GM12865 (cell line): ENCODE measurements at places on chromosomes 7 and 10.

- DNase-seq, result no peak
Measured at GRCh38 chr7:132232406-132232805, 343.9 kb downstream of the PLXNA4 start.

GRCh38 chr10:127694580-127695193, 42.3 kb upstream of the FOXI2 start:
- DNase-seq, result peak; percentile 67

- DNase-seq, result peak; percentile 86
Measured at GRCh38 chr10:451021-451471, 238.4 kb downstream of the DIP2C start.

DNA sequence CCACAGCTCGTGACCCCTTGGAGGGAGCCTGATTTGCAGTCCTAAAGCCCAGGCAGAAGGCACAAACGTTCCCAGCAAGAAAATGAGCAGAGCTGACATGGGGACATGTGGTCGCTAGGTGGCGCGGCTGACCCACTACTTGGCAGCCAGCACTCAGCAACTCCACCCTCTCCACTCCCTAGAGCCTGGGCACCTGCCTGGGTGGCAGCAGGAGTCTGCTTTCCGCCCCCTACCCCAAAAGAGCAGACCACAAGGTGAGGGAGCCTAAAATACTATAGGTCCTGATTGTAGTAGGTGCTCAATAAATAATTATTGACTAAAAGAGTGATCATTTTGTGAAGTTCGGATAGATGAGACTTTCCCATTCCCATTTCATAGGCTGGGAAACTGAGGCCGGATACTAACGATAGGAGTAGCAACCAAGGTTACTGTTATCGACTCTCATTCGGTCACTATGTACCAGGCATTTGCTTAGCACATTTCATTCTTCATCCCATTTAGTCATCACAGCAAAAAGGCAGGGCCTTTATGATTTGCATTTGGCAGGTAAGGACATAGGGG, 57.4 kb downstream of the NEUROG3 start:
- DNase-seq, result peak; percentile 77

GRCh38 chr10:56973766-56974165, 612.7 kb upstream of the ZWINT start:
- DNase-seq, result no peak

DNA sequence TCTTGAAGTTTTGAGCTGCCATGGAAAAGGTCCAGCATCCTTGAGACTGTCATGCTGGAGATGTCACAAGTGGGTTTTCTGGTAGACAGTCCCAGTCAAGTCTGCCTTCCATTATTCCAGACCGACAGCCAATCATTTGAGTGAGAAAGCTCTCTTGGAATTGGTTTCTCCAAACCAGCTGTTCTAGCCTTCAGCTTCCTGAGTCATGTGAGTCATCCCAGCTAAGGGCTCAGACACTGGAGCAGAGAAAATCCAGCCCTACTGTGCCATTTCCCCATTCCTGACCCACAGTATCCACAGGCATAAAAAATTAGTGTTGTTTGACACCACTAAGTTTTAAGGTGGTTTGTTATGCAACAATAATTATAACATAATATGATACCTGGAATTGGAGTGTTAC, 219.0 kb downstream of the ADRA2A start:
- no peak for DNase-seq

DNA sequence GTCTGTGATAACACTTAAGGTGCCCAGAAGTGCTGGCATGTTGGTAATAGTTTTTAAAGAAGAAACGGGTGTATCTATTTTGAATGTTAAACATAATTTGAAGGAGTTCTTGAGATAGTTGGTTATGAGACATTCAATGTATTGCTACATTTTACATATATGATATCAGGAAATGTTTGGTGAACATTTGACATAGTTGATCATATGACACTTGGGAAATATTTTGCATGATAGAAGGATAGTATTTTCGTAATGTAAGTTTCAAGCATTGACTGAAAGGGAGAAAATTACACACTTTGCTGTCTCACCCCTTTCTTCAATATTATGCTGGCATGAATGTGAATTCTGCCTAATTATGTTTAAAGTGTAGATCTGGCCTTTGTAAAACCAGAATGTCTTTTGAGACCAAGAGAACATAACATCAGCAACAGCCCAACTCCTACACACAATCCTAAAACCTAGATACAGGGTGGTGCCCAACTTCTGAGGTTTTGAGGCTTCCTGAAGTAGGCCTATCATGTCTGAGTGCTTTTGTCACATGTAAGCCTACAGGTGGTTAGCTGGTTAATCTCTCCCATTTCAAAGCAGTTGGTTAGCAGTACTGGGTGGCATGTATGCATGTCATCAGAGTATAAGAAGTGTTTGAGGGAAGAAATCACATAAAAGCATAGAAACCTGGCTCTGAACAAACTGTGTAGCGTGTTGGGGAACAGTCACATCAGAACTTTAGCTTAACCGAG, 2.1 kb downstream of the ADD3 start:
- peak; percentile 66 for DNase-seq

- DNase-seq, result no peak
Measured at GRCh38 chr7:95874541-95875265, 102.3 kb downstream of the DYNC1I1 start.

- no peak for DNase-seq
Measured at GRCh38 chr10:19491166-19491565, 325.1 kb upstream of the PLXDC2 start.

DNA sequence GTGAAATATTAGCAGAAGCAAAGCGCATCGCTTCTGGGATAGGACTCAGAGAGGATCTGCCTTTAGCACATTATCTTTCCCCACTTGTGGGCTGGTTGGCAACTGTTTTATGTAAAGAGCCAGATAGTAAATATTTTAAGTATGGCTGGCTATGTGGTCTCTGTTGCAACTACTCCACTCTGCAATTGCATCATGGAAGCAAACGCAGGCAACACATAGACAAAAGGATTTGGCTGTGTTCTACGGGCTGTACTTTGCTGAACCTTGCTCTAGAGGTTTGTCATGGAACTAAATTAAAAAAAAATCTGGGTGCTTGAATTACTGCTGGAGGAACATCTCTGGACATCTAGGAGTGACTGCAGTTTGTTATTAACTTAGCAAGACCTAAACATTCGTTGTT, 307.8 kb upstream of the TPK1 start:
- no peak for DNase-seq

- no peak for DNase-seq
Measured at GRCh38 chr7:23347033-23347681, 48.0 kb downstream of the MALSU1 start.

DNA sequence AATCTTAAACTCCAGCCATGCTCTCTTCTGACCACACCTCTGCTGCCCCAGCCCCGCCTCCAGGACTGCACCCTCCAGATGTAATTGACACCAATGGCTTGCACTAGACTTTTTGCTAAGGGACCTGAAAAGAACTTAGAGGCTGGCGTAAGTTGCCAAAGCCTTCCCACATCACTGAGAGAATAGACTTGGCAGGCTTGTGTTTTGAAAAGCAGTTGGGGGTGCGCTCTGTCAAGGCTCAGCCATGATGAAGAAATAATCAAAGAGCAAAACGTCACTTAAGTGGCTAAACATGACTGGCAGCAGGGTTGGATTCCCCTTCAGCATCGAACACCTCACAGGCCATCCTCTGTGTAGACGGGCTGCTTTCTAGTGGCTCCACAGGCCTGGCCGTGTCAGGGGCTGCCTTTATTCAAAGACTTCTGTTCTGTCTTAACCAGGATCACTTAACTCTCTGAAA, 195.2 kb upstream of the C7orf33 start:
- no peak for DNase-seq

DNA sequence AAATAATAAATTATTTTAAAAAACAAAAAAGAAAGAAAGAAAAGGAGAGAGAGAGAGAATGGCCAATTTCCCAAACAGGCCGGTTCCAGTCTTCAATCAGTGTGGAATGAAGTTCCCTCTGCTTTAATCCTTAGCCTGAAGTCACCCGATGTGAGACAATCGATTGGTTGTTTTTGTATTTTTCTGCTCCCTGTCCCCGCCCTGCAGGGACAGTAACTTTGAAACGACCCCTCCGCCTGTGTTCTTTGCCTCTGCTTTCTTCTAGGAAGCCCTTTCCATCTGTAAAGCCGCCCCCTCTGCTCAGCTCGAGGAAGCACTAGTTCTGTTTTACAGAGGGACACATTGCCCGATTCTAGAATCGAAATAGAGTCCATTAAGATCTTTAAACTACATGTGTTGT, 33.4 kb downstream of the FOXL3 start:
- no peak for DNase-seq

DNA sequence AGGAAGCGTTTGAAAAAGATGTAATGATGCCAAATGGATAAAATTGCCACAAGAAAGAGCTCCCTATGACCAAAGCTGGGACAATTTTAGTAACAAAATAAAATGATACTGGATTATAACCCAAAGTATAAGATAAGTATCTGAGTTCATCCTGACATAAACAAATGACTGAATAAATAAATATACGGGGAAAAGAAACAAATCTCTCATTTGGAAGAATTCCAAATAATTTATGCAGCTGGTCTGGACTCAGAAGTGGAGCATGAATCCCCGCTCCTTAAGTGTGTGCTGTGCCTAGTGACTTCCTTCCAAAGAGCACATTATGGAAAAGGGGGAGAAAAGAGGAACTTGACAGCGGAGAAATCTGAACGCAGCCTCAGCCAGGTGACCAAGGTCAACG, 186.2 kb downstream of the RAMP3 start:
- DNase-seq, result no peak

- peak; percentile 11 for DNase-seq
Measured at GRCh38 chr10:93386631-93387369, 95.3 kb downstream of the MYOF start.

- no peak for DNase-seq
Measured at GRCh38 chr10:62027841-62028501, 126.5 kb downstream of the ARID5B start.

- no peak for DNase-seq
Measured at GRCh38 chr7:49692516-49692915, 80.9 kb upstream of the VWC2 start.

DNA sequence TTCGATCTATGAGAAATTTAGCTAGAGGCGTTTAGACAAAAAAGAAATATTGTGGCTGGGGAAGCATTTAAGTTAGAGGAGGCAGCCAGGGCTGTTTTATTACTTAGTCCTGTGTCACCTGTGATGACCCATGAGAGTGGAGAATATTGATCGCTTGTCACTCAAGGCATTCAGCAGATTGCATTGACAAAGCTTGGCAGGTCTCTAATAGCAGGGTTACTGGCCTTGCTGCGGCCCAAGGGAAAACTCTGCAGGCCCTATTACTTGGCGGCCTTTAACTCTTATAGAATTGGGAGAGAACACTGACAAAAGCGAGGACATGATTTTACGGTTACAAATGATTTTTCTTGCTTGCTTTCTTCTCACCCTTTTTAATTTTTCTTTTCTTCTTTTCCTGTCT, 473.5 kb downstream of the AUTS2 start:
- no peak for DNase-seq

DNA sequence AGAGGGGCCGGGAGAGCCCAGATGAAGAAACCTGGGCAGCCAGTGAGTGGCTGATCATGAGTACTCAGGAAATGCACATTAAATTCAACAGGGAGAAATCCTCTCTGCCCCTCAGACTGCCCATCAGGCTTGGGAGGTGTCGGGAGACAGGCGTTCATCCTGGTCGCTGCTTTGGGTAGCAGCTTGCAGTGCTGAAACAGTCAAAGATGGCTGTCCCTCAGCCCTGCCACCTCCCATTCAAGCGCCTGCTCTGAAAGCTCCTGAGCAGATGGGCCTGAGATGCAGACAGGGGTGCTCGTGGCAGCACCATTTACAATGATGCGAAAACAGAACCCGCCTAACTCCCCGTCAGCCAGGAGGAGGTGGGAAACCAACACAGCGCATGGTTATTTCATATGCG, 3.6 kb upstream of the JAKMIP3 start:
- DNase-seq, result no peak

DNA sequence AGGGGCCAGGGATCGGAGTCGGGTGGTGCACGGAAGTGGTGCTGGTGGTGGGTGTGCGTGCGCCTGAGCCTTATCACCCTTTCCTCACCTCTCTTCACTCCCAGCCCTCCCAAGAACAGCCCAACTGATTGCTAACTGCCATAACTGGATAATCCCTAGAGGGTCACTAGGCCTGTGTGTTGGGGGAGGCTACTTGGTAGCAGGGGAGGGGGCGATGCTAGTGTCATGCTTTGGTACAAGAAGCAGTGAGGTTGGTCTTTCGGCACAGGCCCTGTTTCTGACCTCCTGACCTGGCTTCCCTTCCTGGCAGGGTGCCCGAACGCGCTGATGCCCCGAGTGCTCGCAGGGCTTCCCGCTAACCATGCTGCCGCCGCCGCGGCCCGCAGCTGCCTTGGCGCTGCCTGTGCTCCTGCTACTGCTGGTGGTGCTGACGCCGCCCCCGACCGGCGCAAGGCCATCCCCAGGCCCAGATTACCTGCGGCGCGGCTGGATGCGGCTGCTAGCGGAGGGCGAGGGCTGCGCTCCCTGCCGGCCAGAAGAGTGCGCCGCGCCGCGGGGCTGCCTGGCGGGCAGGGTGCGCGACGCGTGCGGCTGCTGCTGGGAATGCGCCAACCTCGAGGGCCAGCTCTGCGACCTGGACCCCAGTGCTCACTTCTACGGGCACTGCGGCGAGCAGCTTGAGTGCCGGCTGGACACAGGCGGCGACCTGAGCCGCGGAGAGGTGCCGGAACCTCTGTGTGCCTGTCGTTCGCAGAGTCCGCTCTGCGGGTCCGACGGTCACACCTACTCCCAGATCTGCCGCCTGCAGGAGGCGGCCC, 652 bp downstream of the KAZALD1 start:
- peak; percentile 79 for DNase-seq

DNA sequence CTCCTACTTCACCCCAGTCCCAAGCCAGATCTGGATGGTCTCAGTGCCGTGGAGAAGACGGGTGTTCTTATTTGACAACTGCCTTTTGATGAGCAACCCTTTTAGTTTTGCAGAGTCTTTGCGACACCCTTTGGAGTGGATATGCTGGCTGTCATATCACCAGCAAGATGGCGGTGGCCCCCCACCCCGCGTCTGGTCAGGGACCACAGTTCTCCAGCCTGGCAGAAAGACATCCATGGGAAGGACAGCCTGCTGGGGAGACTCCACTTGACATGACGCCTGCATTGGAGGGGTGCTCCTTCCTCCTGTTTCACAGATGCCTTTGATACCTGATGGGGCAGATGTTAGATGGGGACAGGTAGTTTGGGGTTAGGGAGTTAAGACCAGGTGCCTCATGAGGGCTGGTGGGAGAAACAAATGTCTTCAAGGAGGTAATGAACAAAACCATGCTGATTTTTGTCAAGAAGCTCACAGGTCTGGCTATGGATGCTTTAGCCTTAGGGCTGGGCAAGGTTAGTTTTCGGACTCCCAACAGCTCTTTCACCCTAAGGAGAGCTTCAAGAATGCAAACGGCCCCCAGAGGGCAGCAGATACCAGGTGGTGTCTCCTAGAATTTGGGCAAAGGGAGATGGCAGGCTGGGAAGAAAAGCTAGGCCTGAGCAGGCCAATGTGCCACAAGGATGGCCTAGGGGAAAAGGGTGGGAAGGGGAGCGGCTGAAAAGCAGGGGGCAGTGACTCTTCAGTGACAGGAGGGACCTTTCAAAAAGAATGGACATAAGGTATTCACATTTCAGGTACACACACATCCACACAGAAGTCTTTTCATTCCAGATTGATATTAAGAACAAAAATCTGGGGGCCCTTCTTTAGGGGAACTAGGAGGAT, 95.2 kb downstream of the CLEC2L start:
- DNase-seq, result peak; percentile 31

GRCh38 chr10:70656489-70656888, 15.8 kb upstream of the ADAMTS14 start:
- peak; percentile 78 for DNase-seq

GRCh38 chr7:28107960-28108359, 72.6 kb downstream of the JAZF1 start:
- DNase-seq, result no peak
